ENCODE measurements at places on chromosomes 1 and 21. TPM values are rescaled to one million over a fixed set of nuclear protein-coding genes. Genes with fewer than 3 reads are reported as not detected.

Gene ADORA1
- total RNA-seq: not detected

Gene PLA2G2D
- total RNA-seq: not detected

- H3K36me3 ChIP-seq: no peaks in the 10 kb centered on the region
- no peak overlapping the region for H3K27ac ChIP-seq
- no peaks in the 10 kb centered on the region for H3K4me1 ChIP-seq
- no peak overlapping the region for H3K4me3 ChIP-seq
- no peak for DNase-seq
- no peaks in the 10 kb centered on the region for H3K27me3 ChIP-seq
Observed at GRCh38 chr1:208045463-208046260, 134.7 kb upstream of the CD34 start.

DNA sequence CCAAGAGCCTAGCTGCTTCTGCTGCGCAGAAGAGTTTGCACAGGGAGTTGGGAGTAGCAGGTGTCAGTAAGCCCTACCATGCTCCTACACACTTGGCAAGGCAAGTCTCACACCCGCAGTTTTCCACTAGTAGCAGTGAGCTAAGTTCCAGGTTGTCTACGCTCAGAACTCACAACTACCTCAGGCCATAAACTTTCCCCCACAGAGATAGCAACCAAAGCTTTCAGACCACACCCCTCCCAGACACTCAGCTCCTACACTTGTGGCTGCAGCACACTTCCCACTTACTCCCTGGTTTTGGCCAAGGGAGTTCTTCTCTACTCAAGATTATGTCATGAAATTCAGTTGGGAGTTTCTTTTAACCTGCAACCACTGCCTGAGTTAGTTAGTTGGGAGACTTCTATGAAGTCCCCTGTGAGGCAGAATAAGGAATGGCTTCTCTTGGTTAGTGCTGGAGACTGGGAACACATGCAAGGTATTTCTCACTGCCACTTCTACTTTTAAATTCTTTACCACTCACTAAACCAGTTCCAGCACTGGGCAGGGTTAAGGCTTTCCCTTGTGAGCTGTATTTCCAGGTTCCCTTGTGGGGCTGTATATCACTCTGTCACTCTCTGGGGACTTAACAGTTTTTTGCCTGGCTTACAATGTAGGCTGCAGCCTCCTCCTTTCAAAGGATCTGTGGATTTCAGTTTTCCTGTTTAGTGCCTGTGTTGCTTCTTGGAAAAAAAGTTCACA lies 18.3 kb upstream of the MAB21L3 start:
- H3K27me3 ChIP-seq: peaks cover 2% of the 10 kb centered on the region
- H3K36me3 ChIP-seq: no peaks in the 10 kb centered on the region
- DNase-seq: no peak
- H3K4me3 ChIP-seq: no peak overlapping the region
- no peak overlapping the region for H3K27ac ChIP-seq

GRCh38 chr1:170155055-170155454 lies 9.3 kb downstream of the NTMT2 start:
- H3K27ac ChIP-seq: no peak overlapping the region
- H3K4me3 ChIP-seq: no peak overlapping the region
- H3K36me3 ChIP-seq: no peaks in the 10 kb centered on the region
- no peaks in the 10 kb centered on the region for H3K4me1 ChIP-seq

GRCh38 chr1:10271869-10272268 lies 61.5 kb downstream of the KIF1B start:
- no peak overlapping the region for H3K27ac ChIP-seq
- H3K27me3 ChIP-seq: no peaks in the 10 kb centered on the region
- H3K36me3 ChIP-seq: peaks cover 10% of the 10 kb centered on the region
- no peak for DNase-seq

GRCh38 chr1:24484199-24484598 lies 18.4 kb upstream of the RCAN3 start:
- no peaks in the 10 kb centered on the region for H3K27me3 ChIP-seq
- H3K27ac ChIP-seq: peak overlapping the region; percentile 81
- peak overlapping the region; percentile 40 for H3K4me3 ChIP-seq
- H3K4me1 ChIP-seq: peaks cover 78% of the 10 kb centered on the region
- H3K36me3 ChIP-seq: no peaks in the 10 kb centered on the region
- no peak for DNase-seq

DNA sequence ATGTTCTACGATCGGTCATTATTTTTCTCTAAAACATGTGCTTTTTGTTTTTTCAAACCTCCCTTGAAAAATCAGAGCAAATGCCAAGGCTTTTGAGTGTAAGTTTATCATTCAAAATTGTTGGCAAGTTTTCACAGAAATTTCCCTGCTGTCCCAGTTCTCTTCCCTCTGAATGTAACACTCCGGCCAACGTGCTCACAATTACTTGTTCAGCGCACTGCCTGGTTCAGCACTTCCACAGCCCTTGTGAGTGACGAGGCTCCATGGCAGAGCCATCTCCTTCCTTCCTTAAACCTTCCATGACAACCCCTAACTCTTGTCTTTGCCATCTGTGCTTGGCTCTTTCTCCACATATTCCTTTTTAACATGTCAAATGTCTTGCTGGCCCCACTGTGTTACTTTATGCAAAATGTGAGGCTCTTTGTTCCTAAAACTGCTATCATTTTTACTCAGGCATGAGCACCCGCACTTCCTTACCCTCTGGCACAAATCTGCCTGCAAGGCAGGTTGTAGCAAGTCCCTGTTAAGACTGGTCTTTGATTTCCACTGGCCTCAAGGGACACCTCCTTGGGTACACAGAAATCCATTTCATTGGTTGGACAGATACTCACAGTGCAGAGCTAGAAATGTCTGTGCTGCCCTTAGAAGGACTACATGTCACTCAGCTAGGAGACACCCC lies 142.8 kb downstream of the HUNK start:
- no peaks in the 10 kb centered on the region for H3K36me3 ChIP-seq
- no peak overlapping the region for H3K27ac ChIP-seq
- no peak overlapping the region for H3K4me3 ChIP-seq
- no peaks in the 10 kb centered on the region for H3K27me3 ChIP-seq
- H3K4me1 ChIP-seq: no peaks in the 10 kb centered on the region

GRCh38 chr1:29239142-29239541 lies 2.8 kb downstream of the PTPRU start:
- no peaks in the 10 kb centered on the region for H3K36me3 ChIP-seq
- DNase-seq: no peak
- H3K4me1 ChIP-seq: peaks cover 24% of the 10 kb centered on the region
- H3K4me3 ChIP-seq: no peak overlapping the region
- peaks cover 17% of the 10 kb centered on the region for H3K27me3 ChIP-seq

GRCh38 chr1:35434703-35435102 lies 122.5 kb downstream of the KIAA0319L start:
- H3K4me1 ChIP-seq: no peaks in the 10 kb centered on the region
- no peak for DNase-seq
- H3K36me3 ChIP-seq: peaks cover 56% of the 10 kb centered on the region
- H3K4me3 ChIP-seq: no peak overlapping the region
- H3K27ac ChIP-seq: no peak overlapping the region
- H3K27me3 ChIP-seq: no peaks in the 10 kb centered on the region
